Stimulated activated CD8-positive, alpha-beta memory T cell treated with anti-CD3 and anti-CD28 coated beads, Interleukin-15, amount 100 ng/mL, for 4 hours (primary cell): ENCODE measurements at places on chromosomes 3 and 15.

DNA sequence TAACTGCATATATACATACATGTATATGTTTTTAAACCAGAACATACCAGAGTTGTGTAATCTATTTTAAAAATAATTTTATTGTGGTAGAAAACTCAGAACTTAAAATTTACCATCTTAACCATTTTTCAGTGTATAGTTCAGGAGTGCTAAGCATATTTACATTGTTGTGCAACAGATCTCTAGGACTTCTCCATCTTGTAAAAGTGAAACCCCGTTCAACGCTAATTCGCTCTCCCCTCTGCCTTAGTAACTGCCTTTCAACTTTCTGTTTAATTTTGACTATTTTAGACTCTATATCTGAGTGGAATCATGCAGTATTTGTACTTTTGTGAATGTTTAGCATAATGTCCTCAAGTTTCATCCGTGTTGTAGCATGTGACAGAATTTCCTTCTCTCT, 51.8 kb upstream of the SSR3 start:
- no peak for DNase-seq

- no peak for DNase-seq
These were observed 27.0 kb upstream of the APH1B start for GRCh38 chr15:63250312-63250965.

GRCh38 chr3:173191611-173192010, 50.6 kb upstream of the SPATA16 start:
- no peak for DNase-seq

DNA sequence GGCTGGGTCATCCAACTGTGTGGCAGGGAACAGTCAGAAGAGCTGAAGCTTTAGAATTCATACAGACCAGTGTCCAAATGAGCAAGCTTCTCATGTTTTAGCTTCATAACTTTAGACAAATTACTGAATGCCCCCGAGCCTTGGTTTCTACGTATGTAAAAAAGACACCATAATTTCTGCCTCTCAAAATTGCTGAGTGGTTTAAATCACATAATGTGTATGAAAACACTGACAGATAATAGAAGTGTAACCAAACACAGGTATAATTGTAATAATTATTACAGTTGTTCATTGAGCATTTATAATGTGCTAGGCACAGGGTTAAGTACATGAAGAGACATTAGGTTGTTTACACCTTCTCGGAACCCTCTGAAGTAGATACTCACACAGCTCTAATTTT, 207.2 kb downstream of the IGSF11 start:
- no peak for DNase-seq

DNA sequence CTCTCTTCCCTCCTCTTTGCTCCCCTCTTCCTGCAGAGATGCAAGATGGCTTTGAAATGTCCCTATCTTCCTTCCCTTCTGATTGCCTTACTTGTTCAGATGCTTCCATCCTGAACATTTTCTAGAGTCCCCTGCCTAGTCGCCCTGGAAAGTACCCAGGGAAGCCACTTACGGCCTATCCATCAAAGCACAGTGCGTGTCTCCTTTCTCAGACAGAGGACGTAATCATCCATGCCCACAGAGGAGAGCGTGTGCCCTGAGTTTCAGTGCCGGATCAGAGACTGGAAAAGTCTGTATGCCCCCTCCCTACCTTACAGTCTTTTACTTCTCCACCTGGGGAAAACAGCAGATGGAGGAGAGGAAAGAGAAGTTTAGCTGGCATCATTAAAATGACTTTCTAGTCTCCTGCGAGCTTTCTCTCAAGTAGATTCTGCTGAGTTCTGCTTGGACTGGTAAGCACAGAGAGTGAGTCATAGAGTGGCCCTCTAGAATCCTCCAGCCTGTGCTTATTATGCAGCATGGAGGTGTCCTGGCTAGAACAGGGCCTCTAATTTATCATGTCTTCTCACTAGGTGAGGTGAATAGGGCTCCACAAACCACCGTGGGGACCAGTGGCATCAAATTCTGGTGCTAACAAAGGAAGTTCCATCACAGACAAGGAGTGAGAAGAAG, 114.6 kb downstream of the SLCO3A1 start:
- DNase-seq, result no peak

- DNase-seq, result no peak
These were observed 38.7 kb downstream of the CHSY1 start for GRCh38 chr15:101213147-101213546.

GRCh38 chr3:127777921-127778656, 44.2 kb downstream of the MGLL start:
- no peak for DNase-seq

DNA sequence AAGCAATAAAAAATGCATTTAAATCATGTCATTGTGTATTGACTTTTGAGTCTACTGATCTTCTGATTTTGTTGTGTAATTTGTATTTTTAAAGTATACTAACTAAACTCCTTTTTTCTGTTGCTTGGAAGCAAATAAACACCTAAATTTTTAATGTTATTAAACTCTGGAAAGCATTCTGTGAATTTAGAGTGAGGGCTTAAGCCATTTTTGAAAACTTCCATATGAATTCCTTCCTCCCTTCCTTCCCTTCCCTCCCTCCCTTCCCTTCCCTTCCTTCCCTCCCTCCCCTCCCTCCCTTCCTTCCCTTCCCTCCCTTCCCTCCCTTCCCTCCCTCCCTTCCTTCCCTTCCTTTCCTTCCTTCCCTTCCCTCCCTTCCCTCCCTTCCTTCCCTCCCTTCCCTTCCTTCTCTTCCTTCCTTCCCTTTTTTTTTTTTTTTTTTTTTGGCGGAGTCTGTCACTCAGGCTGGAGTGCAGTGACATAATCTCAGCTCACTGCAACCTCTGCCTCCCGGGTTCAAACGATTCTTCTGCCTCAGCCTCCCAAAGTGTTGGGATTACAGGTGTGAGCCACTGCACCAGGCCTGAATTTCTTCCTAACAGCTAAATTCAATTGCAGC, 56.6 kb upstream of the SENP5 start:
- DNase-seq, result no peak

- DNase-seq, result no peak
These were observed 53.0 kb downstream of the RLBP1 start for GRCh38 chr15:89168316-89168833.

- DNase-seq, result no peak
These were observed 47.2 kb downstream of the NCK1 start for GRCh38 chr3:136909187-136909586.

DNA sequence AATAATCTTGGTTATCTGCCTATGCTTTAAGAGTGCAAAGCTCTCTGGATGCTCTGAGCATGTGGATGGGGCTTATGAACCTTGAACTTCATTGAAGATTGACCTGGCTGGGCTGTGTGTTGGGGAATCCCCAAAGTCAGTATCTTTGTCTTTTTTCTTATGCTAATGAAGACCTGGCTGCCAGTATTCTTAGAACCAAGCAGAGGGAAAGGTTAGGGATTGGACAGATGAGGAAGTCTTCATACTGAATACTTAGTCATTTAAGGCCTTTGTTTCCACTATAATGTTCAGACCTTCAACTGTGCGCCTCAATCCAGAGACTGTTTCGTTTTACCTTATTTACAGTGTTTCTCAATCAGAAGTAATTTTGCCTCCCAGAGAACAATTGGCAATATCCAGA, 42.5 kb upstream of the CMTM7 start:
- DNase-seq, result no peak

DNA sequence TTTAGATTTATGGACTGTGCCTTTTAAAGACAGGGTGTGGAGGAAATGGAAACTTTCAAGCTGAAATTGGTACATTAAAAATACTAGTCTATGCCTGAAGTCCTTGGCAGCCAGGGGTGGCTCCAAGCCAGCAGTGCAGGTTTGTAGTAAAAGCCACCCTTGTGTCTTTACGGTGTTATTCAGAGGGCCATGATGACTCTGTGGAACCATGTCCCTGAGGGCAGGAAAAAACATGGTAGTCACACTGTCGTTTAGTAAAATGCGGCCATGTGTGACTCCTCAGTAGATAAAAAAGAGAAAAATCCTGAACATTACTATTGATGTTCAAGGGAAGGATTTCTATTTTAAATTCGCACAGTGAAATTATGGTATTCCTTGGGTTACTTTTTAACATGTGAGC, 2.7 kb downstream of the FAN1 start:
- DNase-seq, result no peak
